ENCODE measurements at places on chromosomes 1 and 21.

- DNase-seq, result no peak
These were observed 50.8 kb upstream of the FASLG start for GRCh38 chr1:172608098-172608601.

DNA sequence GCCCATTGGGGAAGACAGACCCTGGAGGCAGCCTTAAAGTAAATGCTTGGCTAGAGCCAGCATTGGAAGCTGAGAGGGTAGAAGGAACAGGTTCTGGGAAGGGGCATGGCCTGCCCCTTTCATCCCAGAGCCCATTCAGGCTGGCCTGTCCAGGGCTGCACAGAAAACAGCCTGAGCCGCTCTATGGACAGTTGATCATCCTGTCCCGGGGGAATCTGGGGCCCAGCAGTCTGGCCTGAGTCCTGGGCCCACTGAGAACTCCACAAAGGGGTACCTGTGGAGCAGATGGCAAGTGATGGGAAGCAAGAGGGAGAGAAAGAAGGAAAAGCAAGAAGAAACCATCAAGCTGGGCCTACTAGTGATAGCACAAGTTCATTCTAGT lies 13.2 kb downstream of the TMEM81 start:
- DNase-seq, result no peak

GRCh38 chr21:14762734-14763694 lies 216.9 kb upstream of the SAMSN1 start:
- DNase-seq, result no peak

DNA sequence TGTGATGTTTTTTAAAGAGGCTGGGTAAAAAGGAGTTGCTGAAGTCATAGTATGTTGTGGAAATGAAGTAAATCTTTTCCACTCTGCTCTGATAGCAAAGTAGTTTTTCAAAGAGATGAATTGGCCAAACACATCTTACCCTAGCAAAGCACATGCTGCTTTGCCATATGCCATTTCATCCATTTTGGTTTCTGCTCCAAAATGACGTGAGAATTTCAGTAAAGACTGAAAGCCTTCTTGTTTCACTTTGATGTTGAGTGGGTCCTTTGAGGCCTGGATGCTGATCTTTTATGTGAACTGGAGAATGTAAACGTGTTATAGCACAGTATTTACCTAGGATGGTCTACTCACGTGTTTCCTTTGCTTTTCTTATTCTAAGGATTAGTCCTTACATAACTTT lies 73.3 kb upstream of the PGD start:
- no peak for DNase-seq

- DNase-seq, result peak; percentile 60
These were observed 430 bp downstream of the RBM15 start for GRCh38 chr1:110339407-110340206.

- DNase-seq, result no peak
These were observed 1690.5 kb downstream of the KCNT2 start for GRCh38 chr1:194917769-194918168.

DNA sequence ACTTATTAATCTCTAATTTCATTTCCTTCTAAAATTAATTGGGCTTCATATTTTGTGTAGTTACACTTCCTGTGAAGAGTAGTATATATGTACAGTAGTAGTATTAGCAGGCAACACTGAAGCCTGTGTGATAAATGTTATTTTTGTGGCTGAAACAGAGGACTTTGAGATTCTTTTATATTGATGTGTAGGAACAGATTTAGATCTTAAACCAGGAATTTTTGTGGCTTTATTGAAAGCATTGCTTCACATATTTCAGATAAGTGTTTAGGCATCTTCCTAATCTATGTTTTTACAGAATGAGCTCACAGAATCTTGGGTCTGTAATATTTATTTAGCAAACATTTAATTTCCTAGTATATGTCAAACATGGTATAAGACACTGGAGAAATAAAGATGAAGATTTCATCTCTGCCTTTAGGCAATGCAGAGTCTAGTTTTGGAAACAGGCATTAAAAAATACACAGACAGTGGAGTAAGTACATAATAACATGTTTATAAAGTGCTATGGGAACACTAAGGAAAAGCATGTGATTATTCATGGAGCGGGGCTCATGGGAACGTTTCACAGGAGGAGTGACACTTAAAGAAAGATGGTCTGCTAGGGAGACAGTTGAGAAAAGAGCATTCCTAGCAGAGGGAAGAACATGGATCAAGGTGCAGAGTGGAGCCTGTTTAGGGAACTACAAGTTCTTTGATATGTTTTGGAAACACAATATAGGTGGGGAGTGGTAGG lies 52.7 kb downstream of the MIGA1 start:
- DNase-seq, result no peak

DNA sequence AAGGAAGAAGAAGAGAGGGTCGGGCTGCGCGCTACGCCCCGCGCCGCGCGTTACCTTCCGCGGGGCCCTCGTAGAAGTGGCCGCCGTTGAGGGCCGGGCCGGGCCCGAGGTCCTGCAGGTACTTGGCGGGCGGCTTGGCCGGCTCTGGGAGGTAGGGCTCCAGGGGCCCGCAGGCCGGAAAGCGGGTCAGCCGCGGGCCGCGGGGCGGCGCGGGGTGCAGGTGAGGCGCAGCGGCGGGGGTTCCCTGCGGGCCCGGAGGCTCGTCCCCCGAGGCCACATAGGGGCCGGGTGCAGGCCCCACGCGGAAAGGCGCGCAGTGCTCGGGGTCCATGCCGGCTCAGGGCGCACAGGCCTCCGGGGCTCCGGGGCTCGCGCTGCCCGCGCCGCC lies 196 bp downstream of the ALX3 start:
- DNase-seq, result no peak

GRCh38 chr1:240646571-240647240 lies 34.8 kb upstream of the GREM2 start:
- no peak for DNase-seq

Measured in DND-41 (cell line).